ENCODE measurements at places on chromosomes 3 and 15.

DNA sequence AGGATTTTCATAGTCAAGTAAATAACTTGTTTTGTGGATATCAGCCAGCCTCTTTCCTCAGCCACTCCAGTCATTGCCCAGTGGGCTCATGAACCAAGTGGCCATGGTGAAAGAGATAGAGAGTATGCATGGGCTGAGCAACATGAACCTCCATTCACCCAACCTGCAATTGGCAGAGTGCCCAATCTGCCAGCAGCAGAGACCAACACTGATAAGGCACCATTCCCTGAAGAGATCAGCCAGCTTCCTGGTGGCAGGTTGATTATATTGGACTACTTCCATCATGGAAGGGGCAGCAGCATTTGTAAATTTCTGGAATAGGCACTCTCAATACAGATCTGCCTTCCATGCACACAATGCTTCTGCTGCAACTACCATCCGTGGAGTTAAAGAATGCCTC lies 10.3 kb upstream of the MCF2L2 start:
- DNase-seq: peak; percentile 21

DNA sequence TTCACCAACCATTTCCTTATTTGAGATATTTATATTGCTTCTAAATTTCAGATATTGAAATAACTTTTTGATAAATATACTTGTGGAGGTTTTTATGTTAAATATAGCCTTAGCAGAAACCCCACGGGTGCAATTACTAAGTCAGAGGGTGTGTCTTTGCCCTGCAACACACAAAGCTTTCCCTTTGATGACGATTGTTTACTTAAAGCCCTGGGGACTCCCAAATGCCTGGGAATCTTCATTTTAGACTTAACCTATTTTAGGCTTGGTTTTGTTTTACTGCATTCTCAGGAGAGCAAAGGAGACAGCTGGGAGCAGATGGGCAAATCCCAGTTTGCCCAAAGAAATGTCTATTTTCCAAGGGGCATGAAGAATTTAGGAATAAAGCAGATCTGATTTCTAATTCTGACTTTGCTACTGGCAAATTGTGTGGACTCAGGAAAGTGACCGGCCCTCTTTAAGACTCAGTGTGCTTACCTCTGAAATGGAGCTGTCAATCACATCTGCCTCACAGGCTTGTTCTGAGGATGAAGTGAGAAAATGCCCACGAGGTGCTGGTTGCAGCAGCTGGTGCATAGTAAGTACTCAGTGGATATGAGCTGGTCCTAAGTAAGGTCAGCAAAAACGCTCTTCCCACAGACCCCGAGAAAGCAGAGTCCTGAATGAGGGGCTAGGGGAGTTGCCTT lies 49.3 kb upstream of the CA12 start:
- no peak for DNase-seq

DNA sequence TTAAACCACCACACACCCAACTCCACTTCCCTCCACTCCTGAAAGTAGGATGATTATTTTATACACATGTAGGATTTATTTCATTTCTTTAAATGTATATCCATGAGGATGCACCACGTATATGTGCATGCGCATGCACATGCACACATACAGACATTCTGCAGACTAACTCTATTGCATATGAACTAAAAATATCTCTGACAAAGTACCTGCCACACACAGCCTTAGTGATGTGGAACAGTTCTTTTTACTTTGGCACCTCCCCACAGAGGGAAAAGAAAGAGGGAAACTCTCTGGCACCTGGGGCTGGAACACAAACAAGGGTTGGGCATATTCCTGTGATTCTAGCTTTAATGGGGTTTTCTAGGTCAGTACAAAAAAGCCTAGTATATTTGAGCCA lies 138.2 kb downstream of the CLASP2 start:
- no peak for DNase-seq

- no peak for DNase-seq
These were observed 95.8 kb upstream of the KLF13 start for GRCh38 chr15:31230630-31231485.

DNA sequence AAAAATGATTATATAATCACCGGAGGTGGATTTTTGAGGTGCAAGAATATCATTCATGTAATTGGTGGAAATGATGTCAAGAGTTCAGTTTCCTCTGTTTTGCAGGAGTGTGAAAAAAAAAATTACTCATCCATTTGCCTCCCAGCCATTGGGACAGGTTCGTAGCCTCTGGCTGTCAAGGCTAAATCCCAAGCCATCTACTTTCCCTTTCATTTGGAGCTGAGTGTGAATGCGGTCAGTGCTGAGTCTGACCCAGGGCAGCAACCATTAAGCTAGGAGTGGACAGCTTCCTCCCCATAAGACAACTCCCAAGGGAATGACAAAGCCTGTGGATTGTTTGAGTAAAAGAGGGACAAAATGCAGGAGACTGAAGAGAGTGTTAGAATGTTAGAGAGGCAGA lies 33.6 kb downstream of the PARP14 start:
- no peak for DNase-seq

DNA sequence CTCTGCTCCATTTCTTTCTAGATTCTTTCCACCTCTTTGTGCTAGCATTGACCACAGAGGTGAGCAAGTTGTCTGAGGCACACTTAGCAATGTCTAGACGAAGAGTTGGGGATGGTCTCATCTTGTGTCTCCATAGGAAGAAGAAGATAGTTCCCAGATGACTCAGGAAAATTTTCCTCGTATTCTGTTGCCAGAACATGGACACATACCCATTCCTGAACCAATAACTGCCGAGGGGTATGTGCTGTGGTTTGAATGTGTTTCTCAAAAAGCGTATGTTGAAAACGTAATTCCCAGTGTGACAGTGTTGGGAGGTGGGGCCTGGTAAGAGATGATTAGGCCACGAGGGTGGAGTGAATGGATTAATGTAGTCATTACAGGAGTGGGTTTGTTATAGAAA lies 107.5 kb upstream of the GALNT15 start:
- no peak for DNase-seq

GRCh38 chr3:172659246-172660002 lies 51.4 kb downstream of the NCEH1 start:
- no peak for DNase-seq

Measured in DMS79 (cell line).